Right lobe of liver (tissue), 6 donors: ENCODE measurements at places on chromosomes 5 and 9. TPM values are rescaled to one million over a fixed set of nuclear protein-coding genes. Genes with fewer than 3 reads are reported as not detected.

Gene OR1J2
- not detected for total RNA-seq

Gene PCDHA3
- total RNA-seq: not detected

Gene IL9
- total RNA-seq: not detected

Gene TLX3
- total RNA-seq: not detected

Gene IFNA21
- total RNA-seq: not detected

Gene CNTNAP3
- total RNA-seq: 1.8 TPM

Gene LRRC19
- total RNA-seq: 0.81 TPM

Gene DDX4
- total RNA-seq: not detected

Gene GPX8
- total RNA-seq: 1.1 TPM
